NCI-H524 treated with DMSO at 0.1 percent for 48 hours (cell line): ENCODE measurements at places on chromosomes 12 and 14.
A peak's percentile ranks its signal among the peaks of the same experiment; 100 is the strongest.

DNA sequence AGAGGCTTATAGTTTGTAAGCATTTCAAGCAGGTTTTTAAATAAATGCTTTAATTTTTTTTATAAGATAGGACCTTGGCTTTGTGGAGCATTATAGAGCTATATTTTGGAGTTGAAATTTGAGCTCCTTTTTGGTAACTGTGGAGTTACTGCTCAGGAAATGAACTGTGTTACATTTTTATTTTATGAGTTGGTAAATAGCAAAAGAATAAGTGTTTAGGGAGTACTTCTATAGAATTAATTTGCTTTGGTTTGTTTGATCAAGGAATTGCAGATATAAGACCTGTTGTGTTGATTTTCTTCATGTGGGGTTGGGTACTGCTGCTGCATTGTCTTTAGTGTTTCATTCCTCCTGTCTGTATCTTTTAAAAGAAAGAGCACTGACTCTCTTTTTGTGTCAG is 3.5 kb downstream of the ATP2A2 start:
- no peak for DNase-seq

DNA sequence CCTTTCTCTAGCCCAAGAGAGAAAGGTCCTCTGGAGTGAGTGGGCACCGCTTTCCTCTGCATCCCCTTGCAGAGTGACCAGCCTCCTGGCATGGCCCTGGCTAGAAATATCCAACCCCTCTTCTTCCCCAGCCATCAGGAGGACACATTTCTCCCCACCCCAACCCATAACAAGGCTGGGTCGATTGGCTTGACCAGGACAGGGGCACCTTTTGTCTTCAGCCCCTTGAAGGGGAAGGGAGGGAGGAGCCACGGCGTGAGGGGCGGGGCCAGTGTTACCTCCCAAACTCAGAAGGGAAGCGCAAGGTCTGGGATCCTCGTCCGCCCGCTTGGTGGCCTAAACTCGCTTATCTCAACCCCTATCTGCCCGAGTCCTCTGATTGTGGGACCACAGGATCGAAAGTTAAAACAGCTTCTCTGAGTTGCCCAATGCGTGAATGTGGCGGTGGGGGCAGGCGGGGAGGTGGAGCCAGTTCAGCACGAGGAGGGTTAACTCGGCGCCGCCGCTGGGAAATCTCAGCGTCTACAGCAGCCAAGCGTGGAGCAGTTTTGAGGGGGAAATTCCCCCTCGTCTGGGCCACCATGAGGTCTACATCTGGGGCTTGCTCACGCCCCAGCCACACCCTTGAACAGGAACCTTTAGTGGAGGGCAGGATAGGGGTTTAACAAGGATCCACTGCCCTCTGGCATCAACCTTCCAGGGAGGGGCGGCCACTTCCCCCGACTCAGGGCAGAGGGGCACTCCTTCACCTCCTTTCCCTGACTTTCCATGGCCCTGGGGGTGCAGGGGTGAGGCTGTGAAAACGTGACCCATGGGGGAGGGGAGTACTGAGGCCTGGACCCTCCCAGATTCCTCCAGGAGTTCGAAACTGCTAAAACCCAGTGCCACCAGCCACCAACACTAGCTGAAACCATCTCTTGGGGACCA is 795 bp downstream of the STAT6 start:
- DNase-seq: no peak

GRCh38 chr12:52687497-52688385 is 7.5 kb upstream of the KRT1 start:
- no peak for DNase-seq

- DNase-seq: no peak
Observed at GRCh38 chr12:53737093-53737808, 10.0 kb upstream of the CALCOCO1 start.

- DNase-seq: no peak
Observed at GRCh38 chr12:129063600-129063999, 210.3 kb downstream of the GLT1D1 start.

GRCh38 chr12:2412305-2412643 is 359.5 kb downstream of the CACNA1C start:
- DNase-seq: no peak

DNA sequence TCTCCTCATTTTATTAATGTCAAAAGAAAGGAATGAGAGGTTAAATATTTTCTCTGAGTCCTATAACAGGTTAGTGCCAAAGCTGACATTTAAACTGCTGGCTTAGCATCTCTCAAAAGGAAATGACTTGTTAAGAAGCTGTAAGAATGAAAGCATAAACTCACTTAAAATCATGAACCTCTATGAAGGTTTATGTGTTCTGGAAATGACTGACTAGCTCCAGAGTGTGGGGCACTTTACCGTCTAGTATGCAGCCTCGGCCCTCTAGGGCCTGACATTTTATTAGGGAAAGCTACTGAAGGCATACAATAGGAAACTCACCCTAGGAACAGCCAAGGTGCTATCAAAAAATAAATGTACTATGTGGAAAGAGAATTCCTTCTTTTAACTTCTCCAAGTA is 35.1 kb downstream of the SPX start:
- no peak for DNase-seq

DNA sequence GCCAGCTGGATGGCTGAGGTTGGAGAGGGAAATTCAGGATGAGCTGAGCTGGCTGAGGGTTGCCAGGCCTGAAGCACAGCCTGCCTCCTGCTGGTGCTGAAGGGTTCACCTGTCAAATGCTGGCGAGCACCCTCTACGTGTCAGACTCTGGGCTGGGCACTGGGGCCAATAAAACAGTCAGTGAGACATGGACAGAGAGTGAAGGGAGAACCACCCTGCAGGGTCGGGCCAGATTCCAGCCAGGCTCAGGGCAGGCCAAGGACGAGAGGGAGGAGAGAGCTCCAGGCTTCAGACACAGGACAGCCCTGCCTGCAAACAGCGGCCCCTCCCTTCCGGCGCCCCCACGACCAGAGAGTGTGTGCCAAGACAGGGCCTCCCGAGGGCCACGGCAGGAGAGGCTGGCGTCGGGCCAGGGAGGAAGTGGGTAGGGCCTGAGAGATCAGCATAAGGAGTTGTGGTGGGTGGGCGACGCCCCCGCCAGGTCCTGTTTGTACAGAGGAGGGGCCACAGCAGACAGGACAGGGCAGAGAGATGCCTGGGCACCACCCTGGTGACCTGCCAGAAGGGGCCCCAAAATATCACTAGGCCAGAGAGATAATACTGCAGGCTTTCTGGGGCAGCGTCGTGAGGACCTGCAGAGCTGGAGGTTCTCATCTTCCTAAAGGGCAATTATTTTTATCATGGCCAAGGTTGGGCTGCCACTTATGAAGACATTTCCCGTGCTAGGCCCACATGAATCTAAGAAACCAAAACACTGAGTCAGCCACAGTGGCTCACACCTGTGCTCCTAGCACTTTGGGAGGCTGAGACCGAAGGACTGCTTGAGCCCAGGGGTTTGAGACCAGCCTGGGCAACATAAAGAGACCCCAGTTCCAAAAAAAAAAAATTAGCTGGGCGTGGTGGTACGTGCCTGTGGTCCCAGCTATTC is 73.1 kb upstream of the GPR68 start:
- no peak for DNase-seq

- DNase-seq: no peak
Observed at GRCh38 chr12:109833307-109834189, at the start of gene TRPV4. Gene TRPV4 (minus strand): TSS chr12:109833398. CDS start chr12:109814796, 18,602 bp downstream.

DNA sequence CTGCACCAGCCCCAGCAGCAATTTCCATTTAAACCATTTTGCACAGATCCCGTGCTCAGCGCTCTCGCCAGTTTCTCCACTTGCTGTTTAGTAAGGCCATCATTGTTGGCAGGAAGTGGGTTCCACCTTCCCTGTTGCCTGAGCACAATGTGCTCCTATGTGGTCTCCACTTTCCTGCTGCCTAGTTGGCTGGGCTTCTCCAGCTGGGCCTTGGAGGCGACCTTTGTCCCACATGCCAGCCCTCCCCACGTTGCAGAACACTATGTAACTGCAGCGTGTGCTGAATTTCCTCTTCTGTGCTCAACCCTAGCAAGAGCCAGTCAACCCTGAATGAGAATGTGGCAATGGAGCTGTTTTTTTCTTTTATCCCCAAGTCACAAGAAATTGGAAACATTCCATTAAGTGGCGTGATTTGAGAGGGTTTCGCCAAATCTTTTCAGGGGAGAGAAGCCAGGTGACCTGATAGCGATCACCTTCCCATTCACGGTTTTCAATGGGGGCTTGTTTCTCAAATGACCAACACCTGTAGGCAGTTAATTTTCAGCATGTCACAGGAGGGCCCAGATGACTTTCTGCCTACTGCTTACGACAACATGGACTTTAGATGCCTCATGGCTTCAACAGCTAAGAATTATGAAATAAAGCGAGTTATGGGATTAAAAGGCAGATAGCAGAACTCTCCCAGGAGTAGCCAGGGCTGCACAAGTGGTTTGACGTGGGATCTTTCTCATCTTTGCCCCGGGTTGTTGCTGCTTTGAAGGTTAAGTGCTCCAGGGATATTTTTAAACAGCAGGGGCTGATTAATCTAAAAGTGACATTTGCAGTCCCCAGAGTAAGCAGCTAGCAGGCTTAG is at the start of gene ACACB:
TSS of gene ACACB (plus strand) at position 830 of the 853 bp plus-strand sequence. CDS start 22,819 bp downstream, outside the sequence.
- DNase-seq: no peak

GRCh38 chr12:14356147-14356546 is 9.3 kb upstream of the ATF7IP start:
- no peak for DNase-seq

DNA sequence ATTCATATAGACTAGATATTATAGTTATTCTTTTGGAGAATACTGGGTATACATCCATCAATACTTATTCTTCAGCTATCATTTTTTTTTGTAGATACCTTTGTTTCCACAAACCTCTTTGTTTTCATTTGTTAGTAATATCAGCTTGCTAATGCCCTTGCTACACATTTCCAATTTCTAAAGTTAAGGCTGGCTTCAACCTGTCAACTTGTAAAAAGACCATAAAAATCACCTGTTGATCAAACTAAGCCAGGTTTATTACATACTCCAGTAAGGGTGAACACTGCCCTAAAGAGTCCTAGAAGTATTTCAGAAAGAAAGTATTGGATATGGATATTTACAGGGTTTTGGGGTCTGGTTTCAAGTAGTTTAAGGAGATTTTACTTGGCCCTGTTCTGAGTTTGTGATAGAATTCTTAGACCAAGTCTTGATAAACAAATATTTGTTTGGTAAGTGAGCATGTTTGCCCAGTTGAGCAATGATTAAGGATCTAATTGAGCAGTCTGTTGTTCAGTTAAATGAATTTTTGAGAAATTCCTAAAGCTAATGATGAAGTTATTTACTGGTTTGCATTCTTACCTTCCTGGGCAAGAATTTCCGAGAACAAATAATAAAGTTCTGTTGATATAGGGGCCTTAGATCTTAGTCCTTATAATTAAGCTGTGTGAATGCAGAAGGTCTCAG is 52.8 kb upstream of the LRTM2 start:
- no peak for DNase-seq

- DNase-seq: no peak
Observed at GRCh38 chr12:22173177-22173576, 127.2 kb downstream of the CMAS start.

- DNase-seq: no peak
Observed at GRCh38 chr14:54918427-54918826, 15.8 kb upstream of the GCH1 start.

GRCh38 chr14:92860049-92860840 is 62.7 kb upstream of the CHGA start:
- no peak for DNase-seq

DNA sequence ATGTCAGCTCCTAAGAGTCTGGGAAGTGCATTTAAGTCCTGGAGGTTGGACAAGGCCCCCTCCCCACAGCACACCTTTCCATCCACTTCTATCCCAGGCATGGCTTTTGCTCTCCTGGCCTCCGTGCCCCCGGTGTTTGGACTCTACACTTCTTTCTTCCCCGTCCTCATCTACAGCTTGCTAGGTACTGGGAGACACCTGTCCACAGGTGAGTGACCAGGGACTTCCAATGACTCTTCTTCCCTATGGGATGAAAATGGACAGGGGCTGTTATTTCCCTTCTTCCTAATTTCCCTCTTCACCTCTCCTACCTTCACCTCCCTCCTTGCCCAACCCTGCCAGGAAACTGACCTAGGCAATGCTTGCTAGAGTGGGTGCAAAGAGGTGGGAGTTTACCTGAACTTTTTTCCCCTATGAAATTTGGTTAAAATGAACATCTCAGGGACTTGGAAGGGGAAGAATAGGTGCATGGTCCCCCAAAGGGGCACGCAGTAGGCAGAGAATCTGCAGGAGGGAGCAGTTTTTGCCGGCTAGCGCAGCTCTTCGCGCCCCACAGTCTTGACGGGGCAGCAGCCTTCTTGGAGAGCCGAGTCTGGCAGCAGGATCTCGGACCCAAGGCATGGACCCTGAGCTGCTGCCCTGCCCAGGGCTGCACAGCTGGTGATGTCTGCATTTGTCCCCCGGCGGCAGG is 9.2 kb downstream of the ARHGEF25 start:
- DNase-seq: no peak

DNA sequence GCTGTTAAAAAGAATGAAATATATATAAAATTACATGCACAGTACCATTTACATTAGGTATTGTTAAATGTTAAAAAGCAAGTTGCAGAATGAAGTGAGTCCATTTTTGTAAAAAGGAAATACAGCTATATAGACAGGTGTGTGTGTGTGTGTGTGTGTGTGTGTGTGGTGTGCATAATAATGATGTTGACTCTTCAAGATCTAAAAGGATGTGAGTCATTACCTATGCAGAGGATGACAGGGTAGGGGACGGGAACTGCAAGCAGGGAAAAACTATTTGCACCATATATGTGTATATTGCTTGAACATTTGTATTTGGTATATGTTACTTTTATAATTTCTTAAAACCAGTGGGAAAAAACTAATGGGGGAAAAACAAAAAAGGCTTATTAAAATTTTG is 3.1 kb downstream of the C14orf39 start:
- no peak for DNase-seq

DNA sequence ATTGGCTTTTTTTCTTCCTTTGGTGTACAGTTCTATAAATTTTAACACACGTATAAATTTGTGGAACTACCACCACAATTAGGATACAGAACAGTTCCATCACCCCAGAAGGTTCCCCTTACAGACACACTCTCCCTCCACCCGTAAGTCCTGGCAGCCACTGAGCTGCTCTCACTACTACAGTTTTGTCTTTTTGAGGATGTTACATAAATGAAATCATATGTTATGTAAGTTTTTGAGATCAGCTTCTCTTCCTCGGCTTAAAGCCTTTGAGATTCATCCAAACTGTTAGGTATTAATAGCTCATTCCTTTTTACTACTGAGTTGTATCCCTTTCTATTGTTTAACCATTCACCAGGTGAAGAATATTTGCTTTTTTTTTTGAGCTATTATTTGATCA is 74.3 kb upstream of the SLC24A4 start:
- DNase-seq: no peak

GRCh38 chr12:62581288-62582064 is 114.8 kb downstream of the MON2 start:
- DNase-seq: no peak

- DNase-seq: no peak
Observed at GRCh38 chr12:64532734-64533351, 77.5 kb upstream of the RASSF3 start.

GRCh38 chr14:54329082-54329695 is 67.6 kb upstream of the CDKN3 start:
- DNase-seq: peak; percentile 25

GRCh38 chr14:29926228-29926627 is 1.4 kb downstream of the PRKD1 start:
- DNase-seq: no peak

DNA sequence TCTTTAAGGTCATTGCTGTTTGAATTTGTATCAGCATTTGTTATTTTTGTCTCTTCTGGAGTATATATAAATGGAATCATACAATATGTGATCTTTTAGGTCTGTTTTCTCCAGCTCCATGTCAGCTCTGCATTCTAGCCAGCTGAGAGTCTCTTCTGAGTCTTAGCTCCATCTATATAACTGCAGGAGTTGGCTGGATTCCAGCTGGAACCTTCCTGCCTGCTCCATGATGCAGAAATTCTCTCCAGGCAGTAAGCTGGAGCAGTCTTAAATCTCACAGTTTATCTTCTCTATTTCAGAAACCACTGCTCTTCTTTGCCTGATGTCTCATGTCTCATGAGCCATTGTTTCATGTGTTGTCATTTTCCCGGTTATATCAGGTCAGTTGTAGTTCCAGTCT is 827.6 kb downstream of the NRXN3 start:
- DNase-seq: no peak
